ENCODE measurements at places on chromosomes 13 and 19. TPM values are rescaled to one million over a fixed set of nuclear protein-coding genes. Genes with fewer than 3 reads are reported as not detected.

CYP4F2 gene
- total RNA-seq: 6.3 TPM

NANOS3 gene
- 3.0 TPM for total RNA-seq

LIM2 gene
- not detected for total RNA-seq

ZNF846 gene
- total RNA-seq: 12.6 TPM

TNNI3 gene
- 13.5 TPM for total RNA-seq

DENND1C gene
- total RNA-seq: not detected

LENG8 gene
- 12.4 TPM for total RNA-seq

PRSS57 gene
- not detected for total RNA-seq

LILRA1 gene
- total RNA-seq: not detected

LHFPL6 gene
- total RNA-seq: not detected

MYO1F gene
- not detected for total RNA-seq

PTGER1 gene
- not detected for total RNA-seq
